ENCODE measurements at places on chromosomes 16 and 17.

DNA sequence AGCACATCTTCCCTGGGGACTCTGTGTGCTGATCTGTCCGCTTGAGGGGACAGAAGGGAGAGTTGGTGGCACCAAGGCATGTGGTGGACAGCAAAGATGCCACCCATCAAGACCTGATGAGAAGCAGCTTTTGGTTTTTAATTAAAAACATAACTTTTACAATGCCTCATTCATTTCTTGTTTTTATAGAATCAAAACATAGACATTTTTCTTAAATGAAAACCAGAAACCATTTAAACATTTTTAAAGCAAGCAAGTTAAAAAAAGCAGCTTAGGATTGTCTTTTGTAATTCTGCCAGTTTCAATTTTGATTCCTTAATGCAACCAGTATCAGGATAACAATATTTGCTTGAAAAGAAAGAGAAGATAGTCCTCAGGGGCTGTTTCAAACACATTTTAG lies 123.7 kb upstream of the AXIN2 start:
- DNase-seq = no peak

DNA sequence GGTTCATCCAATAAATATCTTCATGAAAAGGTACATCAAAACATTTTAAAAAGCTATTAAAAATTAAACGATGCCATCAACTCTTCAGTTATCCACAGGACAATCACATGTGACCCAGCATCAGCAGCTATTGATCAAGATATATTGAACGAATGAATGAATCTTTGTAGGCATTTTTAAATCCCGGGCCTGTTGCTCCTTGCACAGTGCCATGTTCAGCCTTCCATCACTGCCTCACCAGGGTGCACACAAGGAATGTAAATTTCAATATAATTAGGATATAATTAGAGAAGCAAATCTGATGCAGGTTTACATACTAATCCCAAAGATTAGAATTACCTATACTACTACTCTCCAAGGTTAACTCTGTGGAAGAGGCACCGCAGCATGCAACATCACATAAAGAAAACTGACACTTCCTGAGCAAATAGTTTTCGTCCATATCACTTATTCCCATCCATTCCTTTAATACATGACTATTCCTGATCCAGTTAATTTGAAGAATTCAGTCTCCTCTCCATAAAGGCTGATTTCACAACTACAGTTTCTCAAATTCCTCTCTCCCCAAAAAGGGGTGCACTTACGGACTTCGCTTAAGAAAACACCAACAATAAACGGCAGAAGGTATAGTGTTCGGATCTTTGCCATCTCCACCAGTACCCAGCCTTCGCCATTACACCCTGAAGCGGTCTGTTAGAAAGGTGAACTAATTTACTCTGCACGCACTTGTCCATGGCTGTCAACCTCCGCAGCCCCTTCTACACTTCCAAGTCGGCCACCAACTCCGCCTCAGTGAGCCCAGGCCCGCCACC lies 938 bp downstream of the NCOR1 start:
- no peak for DNase-seq

DNA sequence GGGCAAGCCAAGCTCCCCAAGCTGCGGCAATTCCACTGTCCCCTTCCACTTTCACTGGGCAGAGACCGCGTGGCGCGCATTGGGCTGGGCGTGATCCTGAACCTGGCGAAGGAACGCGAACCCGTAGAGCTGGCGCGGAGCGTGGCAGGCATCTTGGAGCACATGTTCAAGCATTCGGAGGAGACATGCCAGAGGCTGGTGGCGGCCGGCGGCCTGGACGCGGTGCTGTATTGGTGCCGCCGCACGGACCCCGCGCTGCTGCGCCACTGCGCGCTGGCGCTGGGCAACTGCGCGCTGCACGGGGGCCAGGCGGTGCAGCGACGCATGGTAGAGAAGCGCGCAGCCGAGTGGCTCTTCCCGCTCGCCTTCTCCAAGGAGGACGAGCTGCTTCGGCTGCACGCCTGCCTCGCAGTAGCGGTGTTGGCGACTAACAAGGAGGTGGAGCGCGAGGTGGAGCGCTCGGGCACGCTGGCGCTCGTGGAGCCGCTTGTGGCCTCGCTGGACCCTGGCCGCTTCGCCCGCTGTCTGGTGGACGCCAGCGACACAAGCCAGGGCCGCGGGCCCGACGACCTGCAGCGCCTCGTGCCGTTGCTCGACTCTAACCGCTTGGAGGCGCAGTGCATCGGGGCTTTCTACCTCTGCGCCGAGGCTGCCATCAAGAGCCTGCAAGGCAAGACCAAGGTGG lies 9.8 kb downstream of the SARM1 start:
- DNase-seq = no peak

GRCh38 chr16:4247460-4247784 lies 5.5 kb upstream of the SRL start:
- no peak for DNase-seq

DNA sequence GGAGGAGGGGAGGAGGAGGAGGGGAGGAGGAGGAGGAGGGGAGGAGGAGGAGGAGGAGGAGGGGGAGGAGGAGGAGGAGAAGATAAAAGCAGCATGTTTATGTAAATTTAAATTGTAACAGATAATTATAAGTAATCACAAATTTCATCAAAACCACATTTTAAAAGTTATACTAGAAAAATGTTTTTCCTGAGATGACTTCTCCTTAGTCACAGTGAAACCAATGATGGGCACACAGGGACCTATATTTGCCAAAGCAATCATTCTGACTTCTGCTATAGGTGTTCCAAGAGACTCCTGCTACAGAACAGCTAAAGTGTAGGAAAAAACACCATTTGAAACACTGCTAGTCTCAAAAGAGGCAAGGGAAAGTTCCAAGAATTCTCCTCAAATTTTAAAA lies 66.4 kb downstream of the CEP95 start:
- no peak for DNase-seq

GRCh38 chr17:50199803-50200456 lies 1.5 kb downstream of the COL1A1 start:
- DNase-seq = peak; percentile 71

GRCh38 chr17:27293359-27293897 lies 486 bp upstream of the WSB1 start:
- DNase-seq = no peak

DNA sequence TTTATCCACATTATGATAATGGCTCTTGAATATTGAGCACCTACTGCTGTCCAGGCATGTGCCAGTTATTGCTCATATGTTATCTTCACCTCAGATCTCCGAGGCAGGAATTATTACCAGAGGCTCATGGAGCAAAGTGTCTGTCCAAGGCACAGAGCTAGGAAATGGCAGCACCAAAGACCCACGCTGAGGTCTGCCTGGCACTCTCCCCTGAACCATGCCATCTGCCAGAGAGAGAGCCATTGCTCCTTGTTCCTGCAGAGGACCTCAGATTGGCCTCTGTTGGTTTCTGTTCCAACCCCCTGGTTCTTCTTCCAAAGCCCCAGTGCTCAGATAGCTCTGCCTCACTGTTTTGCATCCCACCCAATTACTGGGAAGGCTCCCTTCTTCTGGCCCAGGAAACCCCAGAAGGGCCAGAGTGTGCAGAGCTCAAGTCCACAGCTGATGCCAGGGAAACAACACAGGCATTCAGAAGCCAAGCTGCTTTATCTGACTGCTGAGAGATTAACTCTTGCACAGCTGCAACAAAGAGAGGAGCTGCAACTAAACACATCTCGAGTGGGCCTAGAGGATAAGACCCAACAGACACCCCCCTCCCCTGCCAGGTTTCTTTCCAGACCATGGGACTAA lies 5.9 kb downstream of the ASIC2 start:
- no peak for DNase-seq

GRCh38 chr17:66509926-66510325 lies 207.5 kb downstream of the PRKCA start:
- DNase-seq = no peak

DNA sequence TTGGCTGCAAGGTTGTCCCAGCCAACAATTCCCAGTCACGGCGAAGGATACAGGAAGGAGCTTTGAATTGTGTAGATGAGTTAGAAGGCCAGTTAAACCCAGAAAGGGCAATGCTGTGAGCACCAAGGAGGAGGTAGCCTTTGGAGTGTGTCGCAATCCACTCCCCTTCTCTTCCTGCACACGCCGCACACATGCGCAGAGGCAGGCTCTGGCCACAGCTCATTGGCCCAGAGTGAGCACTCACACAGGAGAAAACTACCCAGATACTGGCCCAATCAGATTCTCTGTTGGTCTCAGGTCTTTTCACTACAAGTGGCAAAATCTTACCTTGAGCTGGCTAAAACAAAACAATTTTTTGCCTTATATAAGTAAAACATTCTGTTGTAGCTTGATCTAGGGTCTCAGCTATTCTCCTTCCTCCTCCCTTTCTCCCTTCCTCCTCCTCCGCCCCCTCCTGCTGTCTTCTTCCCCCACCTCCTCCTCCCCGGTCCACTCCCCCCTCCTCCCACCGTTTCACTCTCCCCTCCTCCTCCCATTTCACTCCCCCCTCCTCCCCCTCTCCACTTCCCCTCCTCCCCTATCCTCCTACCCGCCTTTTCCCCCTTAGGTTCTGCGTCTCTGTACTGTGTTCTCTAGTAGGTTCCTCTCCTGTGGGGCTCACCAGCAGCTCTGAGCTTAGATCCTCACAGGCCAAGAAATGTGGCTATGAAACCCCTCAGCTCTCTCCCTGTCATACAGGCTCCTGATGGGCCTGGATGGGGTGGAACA lies 344.9 kb downstream of the CPPED1 start:
- DNase-seq = no peak

DNA sequence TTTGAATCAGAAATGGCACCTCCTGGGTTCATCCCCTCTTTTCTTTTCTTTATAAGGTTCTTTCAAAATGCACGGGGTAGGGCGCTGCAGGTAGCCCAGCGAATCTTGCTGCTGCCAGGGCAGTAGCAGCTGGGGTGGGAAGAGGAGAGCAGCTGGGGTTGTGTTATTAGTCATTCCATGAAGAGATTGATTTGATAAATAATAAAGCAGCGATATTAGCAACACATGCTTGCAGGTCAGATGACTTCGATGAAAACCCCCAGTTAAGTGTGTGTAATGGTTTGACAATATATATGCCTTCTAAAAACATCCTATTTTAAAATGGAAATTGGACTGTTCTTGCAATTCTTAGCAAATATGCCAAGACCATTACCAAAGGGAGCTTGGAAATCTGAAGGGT lies 200.7 kb downstream of the CCDC182 start:
- DNase-seq = no peak

- DNase-seq = no peak
These were observed 999 bp upstream of the FLYWCH2 start for GRCh38 chr16:2881783-2882649.

GRCh38 chr17:76408037-76408849 lies 23.8 kb downstream of the SPHK1 start:
- peak; percentile 67 for DNase-seq

DNA sequence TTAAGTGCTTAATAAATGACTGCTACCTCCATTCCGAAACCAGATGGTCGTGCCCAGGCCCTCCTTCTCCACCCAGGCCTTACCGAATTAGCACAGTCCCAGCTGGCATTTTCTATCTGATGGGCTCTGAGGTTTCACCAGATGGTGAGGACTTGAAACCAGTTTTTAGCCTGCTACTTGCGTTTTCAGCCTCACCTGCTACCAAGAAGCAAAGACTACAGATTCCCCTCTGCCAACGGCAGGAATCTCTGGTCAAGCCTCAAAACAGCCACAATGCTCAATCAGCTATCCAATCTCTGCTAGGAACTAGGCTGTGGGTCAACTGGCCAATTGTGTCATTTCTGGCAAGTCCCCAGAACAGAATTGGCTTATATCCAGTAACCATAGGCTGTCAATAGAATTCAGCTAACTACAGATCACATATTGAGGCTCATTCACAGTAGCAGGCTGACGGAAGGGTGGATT lies 11.7 kb downstream of the PECAM1 start:
- DNase-seq = no peak

DNA sequence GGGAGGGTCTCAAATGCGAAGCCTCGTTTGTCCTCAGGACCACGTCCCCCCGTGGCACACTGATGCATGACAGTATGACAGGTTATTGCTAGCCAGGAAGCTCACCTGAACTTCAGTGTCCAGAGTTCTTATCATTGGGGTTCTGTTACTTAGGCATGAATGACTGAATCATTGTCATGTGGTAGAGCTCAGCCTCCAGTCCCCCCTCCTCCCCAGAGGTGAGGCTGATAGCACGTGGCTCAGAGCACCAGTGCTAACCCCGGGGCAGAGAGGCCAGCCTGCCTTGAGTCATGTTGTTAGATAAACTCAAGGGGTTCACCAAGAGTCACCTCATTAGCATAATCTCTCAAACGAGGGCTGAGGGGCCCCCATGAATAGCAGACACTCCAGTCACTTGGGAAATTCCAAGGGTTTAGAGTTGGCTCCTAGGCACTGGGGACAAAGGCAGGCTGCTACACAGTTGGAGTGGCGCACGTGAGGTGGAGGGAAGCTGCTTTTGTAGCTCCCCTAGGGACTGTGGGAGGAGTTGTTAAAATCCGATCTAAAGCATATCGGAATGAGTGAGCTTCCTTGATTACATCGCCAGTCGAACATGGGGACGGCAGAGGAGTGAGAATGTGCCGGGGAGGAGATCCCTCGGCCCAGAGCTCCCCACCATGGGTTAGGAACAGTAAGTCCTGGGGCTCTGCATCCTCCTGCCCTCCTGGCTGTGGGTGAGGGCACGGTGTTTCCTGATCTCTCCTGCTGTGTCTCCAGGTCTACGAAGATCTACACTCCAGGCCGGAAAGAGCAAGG lies 18.2 kb downstream of the DHX38 start:
- no peak for DNase-seq

DNA sequence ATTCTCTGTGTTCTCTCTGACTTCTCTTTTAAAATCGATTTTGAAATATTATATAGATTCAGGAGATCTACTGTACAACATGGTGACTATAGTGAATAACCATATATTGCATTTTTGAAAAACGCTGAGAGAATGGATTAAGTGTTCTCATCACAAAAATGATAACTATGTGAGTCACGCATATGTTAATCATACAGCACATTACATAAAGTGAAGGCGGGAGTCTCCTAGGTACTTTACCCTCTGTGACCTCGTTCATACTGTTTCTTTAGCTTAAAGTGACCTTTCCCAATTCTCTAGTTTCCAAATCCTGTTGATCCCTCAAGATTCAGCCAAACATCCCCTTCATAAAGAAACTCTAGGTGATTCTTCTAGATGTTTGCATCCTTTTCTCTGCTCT lies 3.1 kb upstream of the KRTAP3-2 start:
- DNase-seq = no peak

GRCh38 chr17:2905269-2905668 lies 109.0 kb downstream of the RAP1GAP2 start:
- no peak for DNase-seq

- no peak for DNase-seq
These were observed 914 bp downstream of the MAP1LC3B start for GRCh38 chr16:87392821-87393679.
